ENCODE measurements at places on chromosomes 12 and 14. TPM values are rescaled to one million over a fixed set of nuclear protein-coding genes. Genes with fewer than 3 reads are reported as not detected.
A peak's percentile ranks its signal among the peaks of the same experiment; 100 is the strongest.

DNA sequence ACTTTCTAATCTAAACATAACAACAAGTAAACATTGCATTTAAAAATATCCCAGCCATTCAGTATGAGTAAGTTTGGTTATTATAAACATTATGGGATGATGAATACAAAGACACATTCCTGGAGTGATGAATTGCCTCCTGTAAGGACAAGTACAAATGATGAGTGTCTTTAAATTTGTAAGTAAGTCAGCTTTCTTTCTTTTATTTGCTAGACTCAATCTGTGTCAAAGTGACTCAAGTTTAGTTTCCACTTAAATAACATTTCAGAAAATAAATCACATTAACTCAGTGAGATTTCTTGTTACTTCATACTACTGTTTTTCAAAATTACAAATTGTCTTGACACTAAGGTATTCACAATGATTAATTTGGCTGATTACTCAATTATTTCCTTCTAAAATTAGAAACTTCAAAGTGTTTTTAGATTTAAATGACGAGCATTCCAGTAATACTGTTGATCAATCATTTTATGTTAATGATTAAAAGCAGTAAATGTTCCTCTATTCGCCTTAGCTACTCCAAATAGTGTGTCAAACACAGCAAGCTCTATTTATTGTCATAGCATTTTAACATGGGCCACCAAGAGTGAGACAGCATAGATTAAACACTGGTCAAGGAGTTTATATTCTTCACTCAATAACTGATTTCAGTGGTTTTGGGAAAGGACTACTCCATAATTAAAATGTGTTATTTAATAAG lies 658.0 kb upstream of the MDGA2 start:
- no peak for DNase-seq

DNA sequence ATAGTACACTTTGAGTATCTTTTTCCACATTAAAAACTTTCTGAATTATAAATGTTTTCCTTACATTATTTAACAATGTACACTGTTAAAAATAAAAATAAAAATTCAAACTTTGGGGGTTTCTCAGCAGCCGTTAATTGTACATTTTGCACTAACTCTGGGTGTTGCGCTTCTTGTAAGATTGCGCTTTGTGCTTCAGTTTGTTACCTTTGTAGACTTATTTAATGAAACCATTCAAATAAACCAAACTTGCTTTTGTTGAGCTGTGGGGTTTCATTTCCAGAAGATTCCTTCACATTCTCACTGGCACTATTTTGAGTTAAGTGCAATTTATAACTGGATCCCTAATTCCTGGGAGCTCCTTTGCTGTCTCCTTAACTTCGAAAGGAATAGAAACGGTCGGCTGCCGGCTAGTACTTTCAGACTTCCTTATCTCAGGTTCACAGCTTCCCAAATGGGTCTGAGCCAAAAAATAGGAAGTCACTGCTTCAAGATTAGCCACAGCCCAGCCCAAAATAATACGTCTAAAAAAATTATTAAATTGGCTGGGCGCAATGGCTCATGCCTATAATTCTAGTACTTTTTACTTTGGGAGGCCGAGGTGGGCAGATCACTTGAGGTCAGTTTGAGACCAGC lies 38.2 kb downstream of the RAD52 start:
- peak; percentile 38 for DNase-seq

DNA sequence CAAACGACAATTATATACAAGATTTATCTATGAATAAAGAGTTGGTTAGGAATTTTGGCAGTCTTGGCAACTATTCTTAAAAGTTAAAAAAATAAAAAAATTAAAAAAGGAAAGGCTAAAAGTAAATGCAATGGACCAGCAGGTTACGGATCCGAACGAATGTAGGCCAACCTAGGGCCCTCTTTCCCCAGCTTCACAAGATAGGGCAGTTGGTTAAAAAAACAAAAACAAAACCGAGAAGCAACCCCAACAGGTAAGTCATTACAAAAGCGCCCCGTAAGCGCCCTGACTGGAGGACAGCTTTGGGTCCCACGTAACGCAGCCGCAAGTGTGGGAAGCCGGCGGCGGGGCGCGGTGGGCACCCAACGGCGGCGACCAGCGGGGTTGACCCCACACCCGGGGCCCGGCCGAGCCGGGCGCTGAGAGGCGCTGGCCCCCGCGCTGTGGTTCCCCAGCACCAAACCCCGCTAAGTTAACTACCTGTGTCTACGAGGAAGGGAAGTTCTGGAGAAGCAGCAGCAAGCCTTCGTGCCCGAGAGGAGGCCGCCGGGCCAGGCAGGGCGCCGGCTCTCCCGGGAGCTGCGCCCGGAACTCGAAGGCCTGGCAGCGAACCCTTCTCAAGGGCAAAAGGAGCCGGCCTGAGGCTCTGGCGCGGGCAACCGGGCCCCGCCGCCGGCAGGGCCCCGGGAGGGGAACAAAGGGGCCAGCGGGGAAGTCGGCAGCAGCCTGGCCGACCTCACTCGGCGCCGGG lies 882 bp downstream of the HECTD1 start:
- peak; percentile 41 for DNase-seq

DNA sequence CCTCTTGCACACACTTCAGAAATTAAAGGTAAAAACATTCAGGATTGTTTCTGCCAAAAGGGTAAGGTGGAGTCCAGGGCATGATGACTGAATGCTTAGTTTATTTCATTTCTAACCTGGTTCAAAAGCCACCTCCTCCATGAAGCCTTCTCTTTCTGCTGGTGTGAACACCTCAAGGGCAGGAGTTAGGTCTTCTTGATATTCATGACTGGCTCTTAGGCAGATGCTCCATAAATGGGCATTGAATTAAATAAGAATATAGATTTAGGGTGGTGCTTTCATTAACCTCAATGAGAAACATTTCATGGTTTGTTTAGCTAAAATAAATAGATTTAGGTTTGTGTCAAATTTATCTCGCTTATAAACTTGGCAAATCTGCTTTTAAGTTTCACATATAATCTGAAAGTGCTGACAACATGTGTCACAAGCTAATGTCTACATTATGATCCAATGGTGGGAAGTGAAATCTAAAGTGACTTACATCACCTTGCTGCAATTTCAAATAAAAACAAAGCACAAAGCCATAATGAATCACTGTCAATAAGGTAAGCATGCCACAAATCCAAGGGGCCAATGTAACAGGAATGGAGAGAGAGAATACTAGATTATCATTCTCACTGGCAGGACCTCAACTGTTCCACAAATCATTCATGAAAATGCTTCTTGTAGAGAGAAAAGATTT lies 72.7 kb upstream of the GRIP1 start:
- DNase-seq: no peak

Gene RFLNA
- total RNA-seq: 8.7 TPM

Gene MGP
- 500 TPM for total RNA-seq

- peak; percentile 78 for DNase-seq
These were observed 30.4 kb upstream of the BEGAIN start for GRCh38 chr14:100617410-100618317.

Gene CD69
- 0.93 TPM for total RNA-seq

Gene CLEC4C
- not detected for total RNA-seq

DNA sequence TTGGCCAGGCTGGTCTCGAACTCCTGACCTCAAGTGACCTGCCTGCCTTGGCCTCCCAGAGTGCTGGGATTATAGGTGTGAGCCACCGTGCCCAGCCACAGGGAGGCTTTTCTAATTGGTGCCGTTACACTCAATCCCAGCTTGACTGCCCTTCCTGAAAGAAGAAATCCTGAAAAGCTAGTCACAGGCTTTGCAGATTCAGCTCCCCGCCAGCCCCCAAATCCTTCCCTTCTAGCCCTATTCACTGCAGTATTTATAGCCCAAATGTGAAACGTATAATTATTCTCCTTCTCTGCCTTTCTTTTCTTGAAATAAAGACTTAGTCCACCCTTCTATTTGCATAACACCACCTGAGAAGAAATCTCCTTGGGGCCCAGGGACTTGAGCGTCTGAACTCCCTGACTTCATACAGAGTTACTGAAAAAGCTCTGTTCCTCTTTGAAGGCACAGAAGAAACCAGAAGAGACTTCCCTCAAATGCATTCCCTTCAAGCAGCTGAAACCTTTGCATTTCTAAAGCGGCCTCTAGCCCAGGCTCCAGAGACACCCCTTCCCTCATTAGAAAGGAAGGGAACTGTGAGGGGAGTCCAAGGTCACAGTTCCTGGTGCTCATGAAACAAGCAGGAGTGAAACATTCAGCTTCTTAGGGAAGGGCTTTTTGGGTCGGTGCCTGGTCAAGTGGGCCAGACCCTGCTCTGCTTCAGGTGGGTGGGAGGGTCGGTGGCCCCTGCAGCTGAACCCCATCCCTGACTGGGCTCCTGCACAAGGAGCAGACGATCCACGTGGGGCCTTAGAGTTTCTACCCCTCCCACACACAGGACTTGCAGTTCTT lies 42.3 kb upstream of the BATF start:
- peak; percentile 39 for DNase-seq

- no peak for DNase-seq
These were observed 334.9 kb upstream of the SFSWAP start for GRCh38 chr12:131375972-131376345.

- DNase-seq: no peak
These were observed 24.7 kb upstream of the AP4S1 start for GRCh38 chr14:31000629-31001338.
